Head of caudate nucleus (tissue), 42 donors: ENCODE measurements at places on chromosomes 2 and 18.

GRCh38 chr2:191170301-191170636 is 19.5 kb upstream of the STAT4 start:
- DNase-seq: no peak

GRCh38 chr2:46716927-46717326 is 198.7 kb downstream of the MCFD2 start:
- no peak for DNase-seq

- DNase-seq: no peak
Measured at GRCh38 chr18:60292186-60292585, 80.4 kb downstream of the MC4R start.

GRCh38 chr2:8627019-8627691 is 54.7 kb upstream of the ID2 start:
- DNase-seq: no peak

- DNase-seq: no peak
Measured at GRCh38 chr18:5584746-5585417, 41.1 kb upstream of the EPB41L3 start.

DNA sequence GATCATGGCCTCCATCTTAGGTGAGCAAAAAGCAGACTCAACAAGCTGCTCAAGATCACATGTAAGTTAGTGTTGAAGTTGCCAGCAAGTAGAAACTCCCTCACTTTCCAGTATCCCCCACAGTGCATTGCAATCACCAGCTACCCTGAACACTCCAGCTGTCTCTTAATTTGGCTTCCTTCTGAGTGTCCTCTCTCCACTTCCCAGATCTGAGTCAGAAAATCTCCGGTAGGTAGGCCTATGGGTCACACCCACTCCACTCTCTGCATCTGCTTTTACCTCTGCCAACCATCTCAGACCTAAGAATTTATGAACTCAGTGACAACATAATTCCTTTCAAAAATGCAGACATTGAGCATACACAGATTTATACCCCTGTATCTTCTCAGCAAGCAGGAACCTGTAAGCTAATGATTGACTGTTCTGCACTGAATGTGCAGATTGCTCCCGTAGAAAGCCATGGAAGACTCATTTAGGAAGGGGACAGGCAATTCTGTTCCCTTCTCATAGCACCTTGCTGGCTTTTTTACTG is 656.9 kb downstream of the EPHA4 start:
- no peak for DNase-seq

GRCh38 chr2:29347774-29348461 is 232.7 kb downstream of the CLIP4 start:
- DNase-seq: no peak

DNA sequence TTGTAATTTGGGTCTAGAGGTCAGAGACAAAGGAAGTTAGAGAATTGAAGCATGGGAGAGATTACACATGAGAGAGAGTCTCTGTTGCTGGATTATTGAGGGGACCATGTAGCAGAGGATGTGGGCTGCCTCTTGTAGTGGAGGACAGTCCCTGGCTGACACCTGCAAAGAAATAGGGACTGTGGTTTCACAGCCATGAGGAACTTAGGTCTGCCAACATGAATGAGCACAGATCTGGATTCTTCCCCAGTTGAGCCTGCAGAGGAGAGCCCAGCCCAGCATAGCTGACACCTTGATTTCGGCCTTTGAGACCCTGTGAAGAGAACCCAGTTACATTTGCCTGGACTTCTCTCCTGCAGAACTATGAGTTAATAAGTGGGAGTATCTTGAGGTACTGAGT is 179.5 kb upstream of the TWIST2 start:
- no peak for DNase-seq

DNA sequence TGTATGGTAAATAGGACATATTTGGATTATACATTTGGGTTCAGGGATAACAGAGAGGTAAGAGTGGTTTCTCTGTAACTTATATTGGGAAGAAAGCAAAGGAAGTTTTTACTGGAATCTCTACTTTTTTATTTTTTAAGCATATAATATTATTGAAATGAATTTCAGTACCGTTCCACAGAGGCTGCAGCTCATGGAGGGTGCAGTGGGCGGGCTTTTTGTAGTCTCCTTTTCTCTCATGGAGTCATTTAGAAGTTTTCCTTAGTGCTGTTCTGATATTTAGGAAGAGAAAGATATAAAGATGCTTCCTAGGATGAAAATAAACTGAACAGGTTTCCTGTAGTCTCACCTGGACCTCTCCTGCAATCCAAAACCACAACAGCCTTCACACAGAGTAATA is 1153.3 kb upstream of the TMEFF2 start:
- no peak for DNase-seq
